CD4-positive, CD25-positive, alpha-beta regulatory T cell (primary cell): ENCODE measurements at places on chromosomes 11 and 22. TPM values are rescaled to one million over a fixed set of nuclear protein-coding genes. Genes with fewer than 3 reads are reported as not detected.
A peak's percentile ranks its signal among the peaks of the same experiment; 100 is the strongest.

The CTSC gene
- 88.8 TPM for total RNA-seq

GRCh38 chr11:83364500-83365045 lies 78.4 kb upstream of the CCDC90B start:
- DNase-seq = no peak

GRCh38 chr11:27039873-27040272 lies 742 bp upstream of the BBOX1 start:
- no peak for DNase-seq

The CHRM1 gene
- not detected for total RNA-seq

The POLA2 gene
- 25.7 TPM for total RNA-seq

DNA sequence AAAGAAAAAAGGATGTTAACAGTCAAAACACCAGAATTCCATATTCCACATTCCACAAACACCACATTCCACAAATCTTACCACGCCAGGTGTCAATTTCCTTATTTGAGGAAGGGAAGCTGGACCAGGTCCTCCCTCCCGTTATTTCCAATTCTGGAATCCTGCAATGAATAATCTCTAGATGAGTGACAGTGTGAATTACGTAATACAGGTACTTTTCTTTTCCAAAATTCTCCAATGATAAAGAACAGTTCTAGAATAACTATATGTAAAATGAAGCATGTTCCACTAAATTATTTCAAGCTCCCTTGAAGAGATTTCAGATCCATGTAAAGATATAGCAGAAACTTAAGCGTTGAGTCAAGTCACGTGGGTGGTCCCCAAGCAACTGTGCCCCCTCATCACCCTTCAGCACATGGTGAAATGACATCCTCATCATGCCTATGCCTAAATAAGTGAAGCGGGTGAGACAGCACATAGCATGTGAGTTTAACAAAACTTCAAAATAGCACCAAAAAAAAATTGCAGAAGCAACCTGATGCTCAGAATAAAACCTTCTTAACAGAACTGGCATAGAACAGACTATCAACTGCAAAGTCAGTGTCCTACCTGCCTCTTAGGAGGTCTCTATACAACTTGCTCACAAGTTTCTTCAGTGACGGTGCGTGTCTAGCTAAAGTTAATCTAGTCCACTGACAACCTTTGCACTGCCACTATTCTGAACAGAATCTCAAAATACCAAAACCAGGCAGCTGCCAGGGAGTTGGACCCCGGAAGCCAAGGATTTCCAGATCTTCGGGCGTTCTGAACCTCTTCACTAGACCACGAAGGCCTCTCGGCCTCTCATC lies 876 bp downstream of the NFRKB start:
- peak; percentile 4 for DNase-seq

GRCh38 chr11:15901790-15902189 lies 454.6 kb downstream of the SOX6 start:
- DNase-seq = no peak

DNA sequence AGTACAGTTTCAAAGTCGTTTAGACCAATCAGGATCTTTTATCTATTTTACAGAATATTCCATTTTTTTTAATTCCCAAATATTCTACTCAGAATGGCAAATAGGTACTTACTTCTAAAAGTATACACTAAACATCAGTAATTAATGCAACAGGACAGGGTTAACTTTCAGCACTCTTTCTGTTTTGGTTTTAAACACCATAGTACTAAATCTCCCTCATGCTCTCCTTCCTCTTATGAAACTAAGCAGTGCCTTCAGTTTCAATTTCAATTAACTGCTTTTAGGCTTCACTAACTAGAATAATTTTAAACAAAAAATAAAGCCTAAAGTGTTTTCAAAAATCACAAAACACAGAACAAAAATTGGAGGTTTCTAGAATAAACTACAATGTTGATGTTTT lies 57.9 kb downstream of the NOX4 start:
- no peak for DNase-seq

The GLYAT gene
- not detected for total RNA-seq

GRCh38 chr11:3157381-3158130 lies 7.6 kb downstream of the OSBPL5 start:
- no peak for DNase-seq

DNA sequence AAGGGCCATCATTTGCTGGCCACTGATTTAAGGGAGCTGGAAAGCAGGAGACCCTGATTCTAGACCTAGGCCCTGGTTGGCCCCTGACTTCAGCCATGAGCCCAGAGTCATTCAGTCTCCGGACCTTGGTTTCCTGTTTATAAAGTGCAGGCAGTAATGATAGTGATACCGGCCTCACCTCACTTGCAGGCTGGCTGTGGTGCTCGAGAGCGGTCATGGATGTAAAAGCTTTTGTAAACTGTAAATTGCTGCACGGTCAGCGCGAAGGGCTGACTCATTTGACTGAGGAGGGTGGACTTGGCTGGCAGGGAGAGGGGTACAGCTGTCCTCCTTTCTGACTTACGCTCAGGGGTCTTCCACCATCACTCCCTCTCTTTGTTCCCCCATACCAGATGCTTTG lies 37.4 kb downstream of the FBLN1 start:
- no peak for DNase-seq

DNA sequence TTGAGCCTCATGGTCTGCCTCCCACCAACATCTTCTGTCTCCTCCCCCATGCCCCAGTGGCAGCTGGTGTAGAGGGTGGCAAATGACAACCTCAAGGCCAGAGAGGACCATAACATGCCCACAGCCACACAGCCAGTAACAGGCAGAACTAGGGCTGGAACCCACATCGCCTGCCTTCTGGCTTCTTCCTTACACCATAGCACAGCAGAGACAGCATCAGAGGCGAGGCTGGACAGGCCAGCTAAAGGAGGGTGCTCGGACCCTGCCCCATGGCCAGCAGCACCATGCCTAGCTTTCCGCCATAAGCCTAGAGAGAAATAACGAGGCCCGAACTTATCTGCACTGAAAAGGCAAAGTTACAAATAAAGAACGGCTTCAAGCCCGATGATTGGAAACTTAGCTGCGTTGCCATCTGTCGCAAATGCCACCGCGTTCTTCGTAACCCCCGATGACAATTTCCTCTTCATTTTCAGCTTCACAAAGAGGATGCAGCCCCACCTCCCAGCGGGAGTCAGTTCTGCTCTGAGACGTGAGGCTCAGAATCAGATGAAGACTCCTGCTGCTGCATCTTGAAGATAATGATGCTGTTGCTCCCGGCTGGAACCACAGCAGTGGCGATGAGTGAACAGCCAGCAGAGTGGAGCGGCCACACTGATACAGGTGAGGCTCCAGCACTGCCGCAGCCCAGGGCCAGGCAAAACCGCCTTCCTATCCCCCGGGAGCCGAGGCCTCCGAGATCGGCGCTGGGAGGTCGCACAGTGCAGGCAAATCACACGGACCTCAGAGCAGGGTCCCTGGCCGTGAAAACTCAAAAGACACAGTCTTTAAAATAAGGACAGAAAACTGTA lies 73.8 kb upstream of the RTL6 start:
- no peak for DNase-seq

DNA sequence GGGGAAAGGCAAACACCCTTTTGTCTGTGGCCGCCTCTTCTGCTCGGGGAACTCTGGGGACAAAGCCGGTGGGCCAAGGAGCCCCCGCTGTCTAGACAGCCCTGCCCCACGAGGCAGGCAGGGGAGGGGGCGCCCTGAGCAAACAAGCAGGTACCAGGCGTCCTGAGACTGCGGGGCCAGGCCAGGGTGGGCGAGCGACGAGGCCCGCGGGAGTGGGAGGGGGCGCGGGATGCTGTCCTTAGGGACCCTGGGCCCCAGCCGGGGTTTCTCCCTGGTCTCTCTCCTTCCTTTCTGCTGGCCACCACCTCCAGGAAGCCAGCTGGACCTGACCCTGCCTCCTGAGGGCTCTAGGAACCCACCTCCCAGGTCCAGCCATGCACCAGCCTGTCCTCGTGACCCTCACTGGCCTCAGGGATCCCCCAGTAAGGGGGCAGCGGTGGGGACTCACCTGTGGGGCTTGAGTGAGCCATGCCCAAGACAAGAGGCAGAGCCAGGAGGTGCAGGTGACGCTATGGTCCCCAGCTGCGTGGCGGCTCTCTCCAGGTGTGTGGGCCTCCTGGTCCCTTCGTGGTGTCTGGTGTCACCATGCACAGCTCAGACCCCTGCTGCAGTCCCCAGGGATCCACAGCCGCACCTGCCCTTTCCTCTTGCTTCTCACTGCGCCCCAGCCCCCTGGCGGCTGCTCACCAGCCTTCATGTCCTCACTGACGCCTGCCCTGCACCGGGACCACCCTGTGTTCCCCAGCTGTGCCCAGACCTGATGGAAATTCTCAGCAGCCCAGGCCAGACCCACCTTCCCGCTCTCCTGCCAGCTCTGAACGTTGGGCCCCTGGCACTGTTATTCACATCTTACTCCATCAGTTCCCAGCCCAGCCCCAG lies 26.5 kb upstream of the MUC5AC start:
- no peak for DNase-seq

DNA sequence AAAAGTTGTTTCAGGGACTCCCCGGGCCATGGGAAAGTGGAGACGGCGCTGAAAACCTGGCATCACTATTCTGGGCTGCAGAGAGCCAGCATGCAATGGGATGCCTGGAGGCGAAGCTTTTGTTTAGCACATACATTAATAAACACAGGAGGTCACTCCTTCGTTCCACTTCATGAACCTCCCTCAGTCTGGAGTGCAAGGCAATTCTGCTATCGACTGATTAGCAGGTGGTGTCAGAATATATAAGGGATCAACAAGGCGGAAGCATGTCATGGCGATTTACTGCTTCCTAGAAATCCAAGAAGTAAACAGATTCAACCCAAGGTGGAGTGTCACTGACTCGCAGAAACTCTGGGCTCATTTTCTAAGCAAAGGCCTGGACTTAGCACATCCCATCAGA lies 45.4 kb upstream of the MN1 start:
- DNase-seq = no peak

GRCh38 chr11:22625448-22626287 lies at the start of gene FANCF:
Gene FANCF (minus strand): TSS chr11:22625823. CDS start chr11:22625810, 13 bp downstream.
- DNase-seq = peak; percentile 96

The SCGB1C1 gene
- total RNA-seq = not detected

The KIRREL3 gene
- not detected for total RNA-seq

The OR6A2 gene
- not detected for total RNA-seq

DNA sequence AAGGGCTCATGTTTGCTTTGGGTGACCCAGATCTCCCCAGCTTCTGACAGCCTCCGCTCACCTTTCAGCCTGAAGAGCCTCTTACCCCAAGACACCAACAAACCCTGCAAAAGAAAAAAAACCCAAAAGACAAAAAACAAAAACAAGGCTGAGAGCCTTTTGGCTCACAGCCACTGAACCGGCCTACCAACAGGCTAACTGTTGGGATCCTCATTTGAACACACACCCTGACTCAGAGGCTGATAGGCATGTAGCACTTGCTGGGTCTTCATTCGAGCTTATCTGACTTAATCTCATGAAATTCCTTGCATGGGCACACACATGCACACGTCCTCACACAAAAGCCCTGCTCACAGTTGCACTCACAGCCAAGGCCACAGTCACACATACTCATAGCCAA lies 22.9 kb upstream of the TSKU start:
- DNase-seq = no peak

GRCh38 chr22:35335936-35336781 lies 36.5 kb downstream of the TOM1 start:
- DNase-seq = peak; percentile 20

DNA sequence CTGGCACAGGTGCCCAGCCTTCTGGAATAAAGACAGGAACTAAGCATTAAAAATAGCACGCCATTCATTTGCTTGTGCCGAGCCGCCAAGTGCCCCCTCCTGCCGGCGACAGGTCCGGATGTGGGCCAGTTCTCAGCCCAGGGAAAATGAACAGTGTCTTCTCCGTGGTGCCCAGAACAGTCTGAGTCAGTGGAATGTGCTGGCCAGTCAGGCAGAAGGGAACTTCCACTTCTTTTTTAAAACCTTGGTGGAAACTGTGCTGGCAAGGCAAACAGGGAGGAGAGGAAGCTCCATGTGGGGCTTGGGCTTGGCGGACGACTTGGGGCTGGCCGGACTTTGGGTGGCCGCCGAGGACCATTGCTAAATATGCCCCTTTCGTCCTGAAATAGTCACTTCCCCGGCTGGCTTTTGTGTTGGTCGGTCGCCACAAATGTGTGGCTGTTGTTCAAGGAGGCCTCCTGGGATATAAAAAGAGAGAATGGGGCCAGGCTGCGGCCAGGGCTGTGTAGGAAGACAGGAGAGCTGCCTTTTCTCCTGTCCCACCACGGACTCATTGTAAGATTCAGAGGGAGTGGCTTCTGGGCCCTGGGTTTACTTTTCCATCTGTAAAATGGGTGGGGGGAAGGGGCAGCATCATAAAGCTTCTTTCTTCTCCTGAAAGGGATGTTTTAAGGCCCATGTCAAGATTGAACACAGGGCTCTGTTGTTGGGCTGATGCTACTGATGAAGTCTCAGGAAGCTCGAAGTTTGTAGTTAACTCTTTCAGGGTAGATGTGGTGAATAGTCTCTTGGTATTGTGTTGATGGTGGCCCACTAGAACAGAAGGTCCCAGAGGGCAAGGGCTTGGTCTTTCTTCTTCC lies 101.0 kb downstream of the PTPRJ start:
- DNase-seq = no peak

DNA sequence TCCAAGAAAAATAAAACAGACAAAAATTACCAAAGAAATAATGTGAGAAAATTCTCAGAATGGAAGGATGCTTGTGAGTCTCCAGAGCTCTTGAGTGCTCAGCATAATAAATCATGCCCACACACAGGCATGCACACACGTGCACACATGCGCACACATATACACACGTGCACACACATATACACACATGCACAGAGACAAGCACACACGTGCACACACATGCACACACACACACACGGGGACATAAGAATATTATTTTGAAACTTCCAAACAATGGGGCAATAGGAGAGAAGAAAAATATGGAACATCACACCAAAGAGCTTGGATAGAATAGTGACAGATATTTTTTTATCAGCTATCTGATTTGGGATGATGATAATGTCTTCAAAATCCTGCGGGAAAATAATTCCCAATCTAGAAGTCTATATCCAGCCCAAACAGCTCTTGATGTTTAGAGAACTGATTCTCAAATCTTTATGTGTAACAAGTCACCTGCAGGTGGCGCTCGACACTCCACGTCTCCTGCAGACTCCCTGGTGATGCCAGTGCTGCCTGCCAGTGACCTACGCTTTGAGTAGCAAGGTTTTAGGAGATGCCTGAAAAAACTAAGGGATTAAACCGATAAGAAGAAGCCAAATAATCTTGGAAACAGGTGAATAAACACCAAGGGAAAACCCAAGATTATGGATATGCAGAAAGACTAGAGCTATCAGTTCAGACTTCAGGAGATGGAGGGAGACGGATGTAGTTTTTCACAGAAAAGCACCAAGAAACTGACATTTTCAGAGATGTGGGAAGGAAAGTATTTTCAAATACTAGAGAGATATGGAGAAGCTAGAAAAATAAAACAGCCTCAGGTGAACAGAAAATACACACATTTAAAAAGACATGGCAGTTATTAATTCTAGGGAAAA lies 743.6 kb downstream of the ETS1 start:
- peak; percentile 12 for DNase-seq

The AGBL2 gene
- total RNA-seq = 11.0 TPM

- no peak for DNase-seq
Observed at GRCh38 chr22:28703436-28703835, 23.8 kb upstream of the TTC28 start.

GRCh38 chr11:113286509-113287497 lies 27.6 kb upstream of the TTC12 start:
- no peak for DNase-seq

- DNase-seq = no peak
Observed at GRCh38 chr22:44337678-44338004, 24.9 kb upstream of the SHISAL1 start.

GRCh38 chr11:130272336-130272735 lies 42.4 kb downstream of the ZBTB44 start:
- DNase-seq = no peak

- DNase-seq = no peak
Observed at GRCh38 chr11:134252346-134253187, 585 bp downstream of the THYN1 start.

The PRDX5 gene
- 40.1 TPM for total RNA-seq

- no peak for DNase-seq
Observed at GRCh38 chr11:44229098-44229497, 80.8 kb downstream of the ALX4 start.
